Breast epithelium (tissue), 4 donors: ENCODE measurements at places on chromosomes 12 and 14. TPM values are rescaled to one million over a fixed set of nuclear protein-coding genes. Genes with fewer than 3 reads are reported as not detected.

Gene BIN2
- total RNA-seq, result 6.2 TPM

Gene KCNH3
- not detected for total RNA-seq

Gene REM2
- 1.2 TPM for total RNA-seq

Gene CD69
- total RNA-seq, result 11.5 TPM

Gene PTPRQ
- 8.0 TPM for total RNA-seq

Gene KRT78
- 2.0 TPM for total RNA-seq

Gene GARIN6
- total RNA-seq, result not detected

Gene CCDC175
- not detected for total RNA-seq

Gene RASSF9
- total RNA-seq, result 2.2 TPM

DNA sequence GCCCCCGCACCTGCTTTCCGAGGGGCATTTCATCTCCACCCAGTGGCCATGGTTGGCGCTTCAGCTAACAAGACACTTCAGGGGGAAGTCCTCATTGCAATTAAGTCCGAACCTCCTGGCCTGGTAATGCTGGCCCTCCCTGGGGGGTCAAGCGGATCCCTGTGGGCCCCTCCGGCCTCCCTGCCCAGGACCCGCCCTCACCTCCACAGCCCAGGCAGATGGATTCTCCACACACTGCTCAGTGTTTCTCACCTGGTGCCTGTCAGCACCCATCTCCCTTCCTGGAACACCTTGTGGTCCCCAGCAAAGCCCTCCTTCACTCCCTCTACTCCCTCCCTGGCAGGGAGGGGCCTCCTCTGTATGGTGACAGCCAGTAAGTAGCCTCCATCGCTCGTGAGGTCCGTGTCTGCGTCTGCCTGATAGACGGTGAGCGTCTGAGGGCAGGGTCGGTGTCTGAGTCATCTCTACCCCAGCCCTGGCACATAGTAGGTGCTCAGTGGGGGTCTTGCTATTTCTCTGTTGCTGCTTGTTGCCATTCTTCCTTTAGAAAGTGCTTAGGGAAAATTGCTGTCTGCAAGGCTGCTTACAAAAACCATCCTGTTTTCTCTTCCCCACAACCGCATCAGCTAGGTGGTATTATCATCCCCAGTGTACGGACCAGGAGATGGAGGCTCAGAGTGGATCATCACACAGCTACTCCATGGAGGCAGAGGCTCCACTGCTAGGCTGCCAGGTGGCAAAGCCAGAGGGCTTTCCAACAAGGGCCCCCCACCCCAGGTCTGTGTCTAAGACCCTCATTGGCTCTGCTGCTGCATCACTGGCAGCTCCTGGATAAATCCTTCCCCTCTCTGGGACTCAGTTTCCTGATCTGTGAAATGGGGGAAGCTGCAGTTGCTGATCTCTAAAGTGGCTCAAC lies 39.7 kb upstream of the EML1 start:
- no peaks in the 10 kb centered on the region for H3K36me3 ChIP-seq
- H3K4me3 ChIP-seq, result no peak overlapping the region
- no peaks in the 10 kb centered on the region for H3K4me1 ChIP-seq
- H3K27ac ChIP-seq, result no peak overlapping the region
- no peak for DNase-seq
- H3K27me3 ChIP-seq, result no peaks in the 10 kb centered on the region

GRCh38 chr12:120936197-120936596 lies 32.0 kb upstream of the SPPL3 start:
- H3K4me1 ChIP-seq, result no peaks in the 10 kb centered on the region
- no peak for DNase-seq
- no peak overlapping the region for H3K4me3 ChIP-seq
- no peak overlapping the region for H3K27ac ChIP-seq
- no peaks in the 10 kb centered on the region for H3K27me3 ChIP-seq
- no peaks in the 10 kb centered on the region for H3K36me3 ChIP-seq

- no peak for DNase-seq
- H3K27me3 ChIP-seq, result no peaks in the 10 kb centered on the region
- no peak overlapping the region for H3K27ac ChIP-seq
- no peak overlapping the region for H3K4me3 ChIP-seq
- no peaks in the 10 kb centered on the region for H3K36me3 ChIP-seq
- H3K4me1 ChIP-seq, result no peaks in the 10 kb centered on the region
Observed at GRCh38 chr14:88008039-88008742, 3.3 kb downstream of the GPR65 start.

DNA sequence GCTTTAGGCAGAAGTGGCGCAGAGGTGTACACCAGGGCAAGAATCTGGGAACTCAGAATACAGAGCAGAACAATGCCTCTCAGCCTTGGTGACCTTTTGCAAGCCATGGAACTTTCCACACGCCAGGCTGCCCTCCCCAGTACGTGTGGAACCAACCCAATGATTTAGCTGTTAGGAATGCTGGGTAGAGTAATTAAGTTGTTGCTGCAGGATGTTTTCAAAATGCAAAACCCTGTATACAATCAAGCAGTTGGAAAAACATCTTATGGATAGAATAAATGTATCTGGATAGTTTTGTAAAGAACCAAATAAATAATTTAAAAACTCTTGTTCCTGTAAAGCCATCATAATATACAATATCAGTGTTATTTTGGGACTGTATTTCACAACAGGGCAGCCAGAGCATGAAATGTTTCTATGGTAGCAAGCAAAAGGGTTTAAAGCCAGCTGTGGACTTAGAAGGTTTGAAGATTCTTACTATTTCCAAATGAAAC lies 19.4 kb downstream of the PPP1R36 start:
- no peaks in the 10 kb centered on the region for H3K4me1 ChIP-seq
- H3K27me3 ChIP-seq, result no peaks in the 10 kb centered on the region
- H3K4me3 ChIP-seq, result no peak overlapping the region
- no peaks in the 10 kb centered on the region for H3K36me3 ChIP-seq
- peak overlapping the region; percentile 74 for H3K27ac ChIP-seq

- no peaks in the 10 kb centered on the region for H3K27me3 ChIP-seq
- H3K36me3 ChIP-seq, result no peaks in the 10 kb centered on the region
- H3K4me1 ChIP-seq, result no peaks in the 10 kb centered on the region
Observed at GRCh38 chr12:18719922-18720510, 17.8 kb downstream of the PLCZ1 start.

DNA sequence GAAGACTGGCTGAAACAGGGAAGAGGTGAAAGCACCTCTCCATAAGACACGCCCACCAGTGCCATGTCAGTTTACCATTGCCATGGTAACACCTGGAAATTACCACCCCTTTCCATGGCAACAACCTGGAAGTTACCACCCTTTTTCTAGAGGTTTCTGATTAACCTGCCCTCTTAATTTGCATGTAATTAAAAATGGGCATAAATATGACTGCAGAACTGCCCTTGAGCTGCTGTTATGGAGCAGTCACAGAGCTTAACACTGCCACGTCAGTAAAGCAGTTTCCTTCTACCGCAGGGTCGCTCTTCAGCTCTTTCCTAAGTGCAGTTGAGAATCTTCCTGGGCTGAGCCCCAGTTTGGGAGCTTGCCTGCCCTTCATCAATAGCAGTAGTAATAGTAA lies 55.2 kb downstream of the RASSF3 start:
- peak overlapping the region; percentile 17 for H3K27ac ChIP-seq
- no peak for DNase-seq
- no peaks in the 10 kb centered on the region for H3K36me3 ChIP-seq
- no peak overlapping the region for H3K4me3 ChIP-seq
- no peaks in the 10 kb centered on the region for H3K27me3 ChIP-seq

DNA sequence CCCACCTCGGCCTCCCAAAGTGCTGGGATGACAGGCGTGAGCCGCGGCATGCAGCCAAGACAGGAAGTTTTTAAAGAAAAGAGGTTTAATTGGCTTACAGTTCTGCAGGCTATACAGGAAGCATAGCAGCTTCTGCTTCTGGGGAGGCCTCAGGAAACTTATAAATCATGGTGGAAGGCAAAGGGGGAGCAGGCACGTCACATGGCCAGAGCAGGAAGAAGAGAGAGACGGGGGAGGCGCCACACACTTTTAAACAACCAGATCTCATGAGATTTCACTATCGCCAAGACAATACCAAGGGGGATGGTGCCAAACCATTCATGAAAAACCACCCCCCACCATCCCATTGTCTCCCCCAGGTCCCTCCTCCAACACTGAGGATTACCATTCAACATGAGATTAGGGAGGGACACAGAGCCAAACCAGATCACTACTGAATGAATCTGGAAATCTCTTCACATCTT lies 14.1 kb downstream of the CCDC63 start:
- no peaks in the 10 kb centered on the region for H3K4me1 ChIP-seq
- no peaks in the 10 kb centered on the region for H3K27me3 ChIP-seq
- H3K4me3 ChIP-seq, result no peak overlapping the region
- no peak for DNase-seq
- H3K27ac ChIP-seq, result no peak overlapping the region
- no peaks in the 10 kb centered on the region for H3K36me3 ChIP-seq

DNA sequence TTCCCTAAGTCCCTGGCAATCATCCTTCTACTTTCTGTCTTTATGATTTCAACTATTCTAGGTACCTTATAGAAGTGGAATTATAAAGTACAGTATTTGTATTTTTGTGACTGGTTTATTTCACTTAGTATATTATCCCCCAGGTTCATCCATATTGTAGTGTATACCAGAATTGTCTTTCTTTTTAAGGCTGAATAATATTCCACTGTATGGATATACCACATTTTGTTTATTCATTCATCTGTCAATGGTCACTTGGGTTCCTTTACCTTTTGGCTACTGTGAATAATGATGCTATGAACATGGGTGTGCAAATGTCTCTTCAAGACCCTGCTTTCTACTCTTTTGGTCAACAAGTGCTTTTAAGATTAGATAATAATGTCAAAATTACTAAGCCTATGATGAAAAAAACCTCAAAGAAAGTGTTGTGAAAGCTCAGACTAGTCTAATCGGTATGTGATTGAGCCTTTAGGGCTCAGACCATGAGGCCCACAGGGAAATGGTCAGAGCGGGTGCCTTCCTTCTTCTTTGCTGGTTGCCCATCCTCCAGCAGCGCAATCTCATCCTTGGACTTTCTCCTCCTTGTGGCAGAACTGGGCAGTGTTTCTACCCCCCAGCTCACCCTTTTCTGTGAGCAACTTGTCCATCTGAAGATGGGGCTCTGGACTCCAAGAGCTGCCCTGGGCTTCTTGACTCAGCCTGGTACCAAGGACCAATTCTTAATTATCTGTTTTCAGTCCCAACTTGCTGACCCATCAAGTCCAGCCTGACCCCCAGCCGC lies 105.4 kb downstream of the TTC8 start:
- no peaks in the 10 kb centered on the region for H3K4me1 ChIP-seq
- H3K4me3 ChIP-seq, result no peak overlapping the region
- DNase-seq, result no peak
- H3K36me3 ChIP-seq, result no peaks in the 10 kb centered on the region

DNA sequence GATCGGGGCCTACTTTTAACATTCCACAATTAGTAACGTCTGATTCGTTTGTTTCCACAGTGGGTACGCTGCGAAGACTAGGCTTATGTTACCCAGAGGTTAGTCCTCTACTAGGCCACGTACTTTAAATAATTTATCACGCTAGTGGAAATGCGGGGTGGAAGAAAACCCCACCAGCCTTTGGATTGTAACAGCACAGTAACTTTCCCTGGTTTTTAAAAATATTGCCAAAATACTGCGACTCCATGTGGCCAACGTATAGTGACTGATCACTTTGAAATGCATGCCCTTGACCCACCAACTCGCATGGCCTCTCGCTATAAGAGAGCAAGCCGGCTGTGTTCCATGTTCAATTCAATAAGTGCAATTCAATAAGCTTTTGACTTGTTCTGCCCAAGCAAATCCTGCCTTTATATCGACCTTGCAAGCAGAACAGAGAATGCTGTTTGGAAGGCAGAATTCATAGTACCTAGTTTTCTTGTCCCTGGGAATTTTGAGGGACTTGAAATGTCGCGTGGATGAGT lies 882 bp upstream of the GTF2A1 start:
- peak overlapping the region; percentile 99 for H3K27ac ChIP-seq
- no peaks in the 10 kb centered on the region for H3K36me3 ChIP-seq
- no peak for DNase-seq
- peak overlapping the region; percentile 80 for H3K4me3 ChIP-seq

- H3K27ac ChIP-seq, result no peak overlapping the region
- no peaks in the 10 kb centered on the region for H3K4me1 ChIP-seq
- no peaks in the 10 kb centered on the region for H3K36me3 ChIP-seq
- DNase-seq, result no peak
- no peak overlapping the region for H3K4me3 ChIP-seq
Observed at GRCh38 chr12:86772696-86773095, 516.5 kb upstream of the MGAT4C start.

DNA sequence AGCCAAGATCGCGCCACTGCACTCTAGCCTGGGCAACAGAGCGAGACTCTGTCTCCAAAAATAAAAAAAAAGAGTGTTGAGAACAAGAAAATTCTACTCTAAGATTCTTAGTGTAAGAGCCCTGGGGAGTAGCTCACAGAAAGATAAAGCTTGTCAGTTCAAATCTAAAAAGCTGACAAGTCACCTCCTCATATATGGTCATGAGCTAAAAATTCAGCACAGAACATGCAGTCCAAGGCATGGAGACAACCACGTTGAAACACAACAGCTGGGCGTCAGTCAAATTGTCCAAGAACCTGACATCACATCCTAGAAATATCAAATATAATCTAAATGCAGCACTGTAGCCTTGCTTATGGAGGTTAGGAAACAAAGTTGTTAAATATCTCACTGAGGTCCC lies 47.8 kb downstream of the CLIP1 start:
- H3K4me1 ChIP-seq, result no peaks in the 10 kb centered on the region
- H3K27me3 ChIP-seq, result no peaks in the 10 kb centered on the region
- no peak overlapping the region for H3K27ac ChIP-seq
- no peaks in the 10 kb centered on the region for H3K36me3 ChIP-seq
- H3K4me3 ChIP-seq, result no peak overlapping the region
- no peak for DNase-seq

DNA sequence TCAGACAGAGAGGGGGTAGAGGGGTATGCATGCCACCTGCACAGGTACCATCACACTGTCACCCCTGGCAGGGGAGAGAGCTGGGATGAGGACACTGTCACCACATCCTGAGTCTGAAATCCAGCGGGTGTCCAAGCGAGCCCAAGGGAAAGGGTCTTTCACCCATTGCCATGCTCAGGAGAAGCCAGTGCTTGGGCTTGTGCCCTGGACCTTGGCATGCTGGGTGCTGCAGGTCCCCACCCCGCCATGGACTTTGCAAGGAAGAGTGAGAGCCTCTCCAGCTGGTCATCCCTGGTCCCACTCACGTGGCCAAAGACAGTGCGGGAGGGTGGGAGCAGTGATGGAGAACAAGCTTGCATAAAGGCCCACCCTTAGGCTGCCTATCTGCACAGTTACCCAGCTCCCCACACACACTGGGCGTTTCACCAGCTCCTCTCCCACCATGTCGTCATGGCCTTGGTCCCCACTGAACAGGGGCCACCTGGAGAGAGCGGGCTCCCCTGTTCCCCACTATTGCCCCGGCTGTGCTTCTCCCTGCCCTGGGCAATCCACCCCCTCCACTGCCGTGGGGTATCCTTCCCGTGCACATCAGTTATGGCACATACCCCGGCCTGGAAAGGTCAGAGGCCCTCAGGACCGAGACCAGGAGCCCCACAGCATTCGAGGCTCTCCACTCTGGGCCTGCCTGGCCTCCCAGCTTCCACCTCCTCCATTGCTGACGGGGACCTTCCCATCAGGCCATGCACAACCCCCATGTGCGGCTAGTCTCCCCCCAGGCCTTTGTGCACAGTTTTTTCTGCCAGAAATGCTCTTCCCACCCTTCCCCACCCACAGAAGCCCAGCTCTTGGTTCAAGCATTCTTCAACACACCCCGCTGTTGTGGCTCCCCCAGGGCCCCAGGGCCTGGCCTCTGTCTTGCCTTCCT lies 58.6 kb upstream of the BCL11B start:
- DNase-seq, result no peak
- no peak overlapping the region for H3K27ac ChIP-seq
- H3K27me3 ChIP-seq, result peaks cover 50% of the 10 kb centered on the region
- no peak overlapping the region for H3K4me3 ChIP-seq
